ENCODE measurements at places on chromosomes 16 and 17.
A peak's percentile ranks its signal among the peaks of the same experiment; 100 is the strongest.

DNA sequence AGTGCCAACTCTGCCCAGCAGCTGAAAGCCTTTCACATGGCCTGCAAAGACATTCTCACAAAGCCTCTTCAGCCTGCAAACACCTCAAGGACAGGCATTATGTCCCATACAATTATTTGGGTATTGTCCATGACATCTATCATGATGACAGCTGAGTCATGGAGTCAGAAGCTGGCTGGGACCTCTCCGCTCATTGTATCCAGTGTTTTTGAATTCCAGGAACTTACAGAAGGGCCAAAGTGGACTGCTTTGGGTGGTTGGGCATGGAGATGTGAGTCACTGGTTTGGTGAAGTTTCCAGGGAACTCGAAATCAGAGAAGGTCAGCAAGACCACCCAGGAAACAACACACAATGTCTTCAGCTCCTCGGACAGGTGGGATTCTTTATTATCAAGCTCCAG lies 188.6 kb upstream of the CCL2 start:
- DNase-seq = no peak

DNA sequence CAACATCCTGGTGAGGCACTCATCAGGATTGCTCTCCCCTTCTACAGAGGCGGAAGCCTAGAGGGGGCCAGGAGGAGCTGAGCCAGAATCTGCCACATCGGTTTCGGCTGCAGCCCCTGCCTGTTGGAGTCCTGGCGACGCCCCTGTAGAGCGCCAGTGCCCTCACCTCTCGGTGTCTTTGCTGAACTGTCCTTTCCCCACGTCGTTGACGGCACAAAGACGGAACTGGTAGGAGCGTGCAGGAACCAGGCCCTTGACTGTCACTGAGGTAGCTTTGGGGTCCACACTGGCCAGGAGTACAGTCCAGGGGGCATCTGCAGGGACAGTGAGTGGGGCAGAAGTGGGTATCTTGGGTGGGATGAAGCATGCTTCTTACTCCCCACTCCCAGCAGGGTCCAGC lies 110.3 kb upstream of the CDC42EP4 start:
- no peak for DNase-seq

DNA sequence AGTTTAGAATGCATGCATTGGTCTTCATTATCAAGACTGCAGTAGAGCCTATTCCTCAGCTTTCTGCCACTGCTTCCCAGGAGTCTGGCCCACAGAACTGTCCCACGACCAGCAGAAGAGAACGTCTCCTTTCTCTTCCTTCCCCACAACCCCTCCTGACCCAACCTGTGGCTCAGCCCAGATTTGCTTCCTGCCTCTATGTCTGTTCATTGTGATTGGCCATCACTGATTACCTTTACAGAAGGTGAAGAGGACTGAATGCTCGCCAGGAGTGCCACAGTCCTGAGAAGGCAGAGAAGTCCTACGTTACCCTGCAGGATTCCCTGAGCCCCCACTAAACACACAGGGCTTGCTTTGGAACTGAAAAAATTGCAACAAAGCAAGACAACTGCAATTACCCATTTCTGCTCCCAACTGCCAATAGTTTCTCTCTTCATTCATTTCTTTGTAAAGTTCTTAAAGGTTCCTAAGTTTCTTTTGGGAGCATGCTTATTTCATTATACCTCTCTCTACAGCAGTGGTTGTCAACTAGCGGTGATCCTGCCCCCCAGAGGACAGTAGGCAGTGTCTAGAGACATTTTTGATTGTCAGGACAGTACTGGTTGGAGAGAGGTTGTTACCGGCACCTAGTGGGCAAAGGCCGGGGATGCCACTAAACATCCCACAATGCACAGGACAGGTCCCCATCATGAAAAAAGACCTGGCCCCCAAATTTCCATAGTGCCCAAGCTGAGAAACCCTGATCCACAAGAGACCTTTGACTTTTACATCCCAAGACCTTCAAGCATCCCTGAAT lies 4.5 kb upstream of the NAT9 start:
- no peak for DNase-seq

- no peak for DNase-seq
These were observed 209.8 kb upstream of the CHMP6 start for GRCh38 chr17:80781807-80782277.

DNA sequence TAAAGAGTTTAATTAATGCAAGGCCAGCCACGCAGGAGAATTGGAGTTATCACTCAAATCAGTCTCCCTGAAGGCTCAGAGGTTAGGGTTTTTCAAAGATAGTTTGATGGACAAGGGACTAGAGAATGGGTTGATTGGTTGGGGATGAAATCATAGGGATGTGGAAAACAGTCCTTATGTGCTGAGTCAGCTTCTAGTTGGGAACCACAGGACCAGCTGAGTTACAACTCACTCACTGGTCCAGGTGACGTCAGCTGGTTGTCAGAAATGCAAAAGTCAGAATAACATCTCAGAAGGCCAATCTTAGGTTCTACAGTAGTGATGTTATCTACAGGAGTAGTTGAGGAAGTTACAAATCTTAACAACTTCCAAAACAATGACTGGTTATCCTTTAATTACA lies 47.6 kb downstream of the CPD start:
- DNase-seq = no peak

GRCh38 chr16:2874912-2875362 lies 8.1 kb upstream of the FLYWCH2 start:
- DNase-seq = peak; percentile 32

- no peak for DNase-seq
These were observed 88.7 kb downstream of the BMERB1 start for GRCh38 chr16:15523092-15523541.

- DNase-seq = peak; percentile 5
These were observed 665 bp upstream of the ALDH3A2 start for GRCh38 chr17:19647697-19648474.

- no peak for DNase-seq
These were observed 18.8 kb downstream of the RPH3AL start for GRCh38 chr17:333626-334396.

DNA sequence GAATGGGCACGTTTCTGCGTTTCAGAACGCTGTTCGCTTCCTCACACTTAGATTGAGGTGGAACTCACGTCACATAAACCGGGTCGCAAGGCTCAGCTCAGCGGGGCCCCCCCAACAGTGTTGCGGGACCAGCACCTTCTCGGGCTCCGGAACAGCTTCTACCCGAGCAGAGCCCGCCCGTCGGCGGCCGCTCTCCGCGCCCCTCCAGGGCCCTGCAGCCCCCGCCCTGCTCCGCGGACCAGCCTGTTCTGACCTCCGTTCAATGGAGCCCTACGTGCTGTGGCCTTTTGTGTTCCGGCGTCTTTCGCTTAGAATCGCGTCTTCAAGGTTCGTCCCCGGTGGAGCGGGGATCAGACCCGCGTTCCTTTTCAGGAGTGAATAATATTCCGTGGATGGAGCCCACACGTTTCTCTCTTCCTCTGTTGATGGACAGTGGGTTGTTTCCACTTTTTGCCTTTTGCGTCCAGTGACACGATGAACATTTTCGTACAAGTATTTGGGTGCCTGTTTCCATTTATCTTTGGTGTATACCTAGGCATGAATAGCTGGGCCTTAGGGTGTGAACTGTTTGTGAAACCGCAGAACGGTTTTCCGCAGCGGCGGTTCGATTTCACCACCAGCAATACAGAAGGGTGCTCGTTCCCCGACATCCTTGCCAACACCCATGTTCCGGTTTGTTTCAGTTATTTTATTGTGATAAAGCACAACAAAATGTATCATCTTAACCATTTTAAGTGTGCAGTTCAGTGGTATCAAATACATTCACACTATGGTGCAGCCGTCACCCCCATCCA lies 2.3 kb upstream of the SLC22A31 start:
- no peak for DNase-seq

DNA sequence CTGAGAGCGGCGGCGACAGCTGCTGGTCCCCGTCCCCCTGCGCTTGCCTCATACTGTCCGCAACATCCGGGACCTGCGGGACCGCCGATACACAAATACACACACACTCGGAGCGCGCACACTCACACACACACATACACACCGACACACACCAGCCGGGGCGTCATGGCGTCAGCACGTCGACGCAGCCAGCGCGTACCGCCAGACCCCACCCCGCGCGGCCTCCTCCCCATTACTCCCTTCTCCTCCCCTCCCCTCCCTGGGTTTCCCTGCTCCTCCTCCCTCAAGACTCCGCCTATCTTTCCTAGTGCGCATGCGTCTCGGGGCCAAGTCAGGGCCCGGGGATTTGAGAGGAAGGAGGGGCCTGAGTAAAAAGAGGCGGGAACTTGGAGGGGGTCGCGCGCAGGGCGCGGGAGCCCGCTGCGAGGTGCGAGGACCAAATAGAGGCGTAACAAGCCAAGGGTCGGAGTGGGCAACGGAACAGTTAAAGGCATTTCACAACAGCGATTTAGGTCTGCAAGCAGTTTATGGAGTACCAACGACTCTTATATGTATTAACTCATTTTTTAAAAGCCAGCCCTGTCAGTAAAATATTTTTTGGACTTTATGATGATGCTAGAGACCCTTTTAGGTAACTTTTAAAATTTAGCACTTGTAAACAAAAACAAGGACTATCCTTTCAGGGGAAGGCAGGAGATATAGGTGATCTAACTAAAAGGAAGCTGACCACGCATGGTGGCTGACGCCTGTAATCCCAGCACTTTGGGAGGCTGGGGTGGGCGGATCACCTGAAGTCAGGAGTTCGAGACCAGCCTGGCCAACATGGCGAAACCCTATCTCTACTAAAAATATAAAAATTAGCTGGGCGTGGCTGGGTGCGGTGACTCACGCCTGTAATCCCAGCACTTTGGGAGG lies at the start of gene SPOP:
Gene SPOP (minus strand): TSS at position 165 of the 915 bp plus-strand sequence. CDS start 55,287 bp downstream, outside the sequence.
- peak; percentile 99 for DNase-seq

- DNase-seq = no peak
These were observed 467.0 kb upstream of the C16orf82 start for GRCh38 chr16:26599785-26600104.

- DNase-seq = no peak
These were observed 7.1 kb downstream of the MRM3 start for GRCh38 chr17:789160-789840.

GRCh38 chr17:32689348-32689747 lies 187.6 kb downstream of the MYO1D start:
- DNase-seq = no peak

GRCh38 chr17:17834974-17835373 lies 1.8 kb downstream of the SREBF1 start:
- no peak for DNase-seq

DNA sequence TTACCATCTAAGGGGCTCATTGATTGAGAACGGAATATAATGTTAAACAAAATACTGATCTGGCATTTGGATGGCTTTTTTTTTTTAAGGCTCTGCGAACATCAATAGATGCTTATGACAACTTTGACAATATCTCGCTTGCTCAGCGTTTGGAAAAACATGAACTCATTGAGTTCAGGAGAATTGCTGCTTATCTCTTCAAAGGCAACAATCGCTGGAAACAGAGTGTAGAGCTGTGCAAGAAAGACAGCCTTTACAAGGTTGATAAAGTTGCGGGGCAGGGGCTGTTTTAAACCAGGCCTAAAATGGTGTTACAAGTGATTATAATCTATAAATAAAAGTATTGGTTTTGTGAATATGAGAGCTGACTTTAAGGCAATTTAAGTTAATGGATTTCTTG lies 22.3 kb downstream of the PTRH2 start:
- no peak for DNase-seq

GRCh38 chr16:72999541-73000019 lies 48.3 kb downstream of the ZFHX3 start:
- no peak for DNase-seq

- no peak for DNase-seq
These were observed 696.0 kb upstream of the EEF2KMT start for GRCh38 chr16:5793556-5793955.

- no peak for DNase-seq
These were observed 20.7 kb downstream of the MMP15 start for GRCh38 chr16:58046054-58046881.

GRCh38 chr16:9138731-9139501 lies 47.5 kb downstream of the HAPSTR1 start:
- peak; percentile 19 for DNase-seq

DNA sequence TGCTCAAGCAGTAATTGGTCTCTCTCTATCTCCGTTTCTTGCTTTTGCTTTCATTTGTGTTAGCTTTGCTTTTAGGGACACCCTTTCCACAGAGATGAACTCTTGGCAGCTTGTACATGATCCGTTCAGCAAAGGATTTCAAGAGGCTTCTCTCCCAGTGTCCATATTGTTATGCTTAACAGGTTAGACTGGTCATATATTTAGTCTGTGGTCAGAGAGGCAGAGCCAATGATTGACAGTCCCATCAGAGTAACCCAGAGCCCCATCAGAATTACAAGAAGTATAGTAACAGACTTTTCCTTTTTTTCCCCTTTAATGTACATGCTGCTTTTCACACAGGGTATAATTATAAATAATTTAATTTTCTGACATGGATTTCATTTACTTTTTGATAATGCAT lies 34.4 kb downstream of the GDPD1 start:
- no peak for DNase-seq

DNA sequence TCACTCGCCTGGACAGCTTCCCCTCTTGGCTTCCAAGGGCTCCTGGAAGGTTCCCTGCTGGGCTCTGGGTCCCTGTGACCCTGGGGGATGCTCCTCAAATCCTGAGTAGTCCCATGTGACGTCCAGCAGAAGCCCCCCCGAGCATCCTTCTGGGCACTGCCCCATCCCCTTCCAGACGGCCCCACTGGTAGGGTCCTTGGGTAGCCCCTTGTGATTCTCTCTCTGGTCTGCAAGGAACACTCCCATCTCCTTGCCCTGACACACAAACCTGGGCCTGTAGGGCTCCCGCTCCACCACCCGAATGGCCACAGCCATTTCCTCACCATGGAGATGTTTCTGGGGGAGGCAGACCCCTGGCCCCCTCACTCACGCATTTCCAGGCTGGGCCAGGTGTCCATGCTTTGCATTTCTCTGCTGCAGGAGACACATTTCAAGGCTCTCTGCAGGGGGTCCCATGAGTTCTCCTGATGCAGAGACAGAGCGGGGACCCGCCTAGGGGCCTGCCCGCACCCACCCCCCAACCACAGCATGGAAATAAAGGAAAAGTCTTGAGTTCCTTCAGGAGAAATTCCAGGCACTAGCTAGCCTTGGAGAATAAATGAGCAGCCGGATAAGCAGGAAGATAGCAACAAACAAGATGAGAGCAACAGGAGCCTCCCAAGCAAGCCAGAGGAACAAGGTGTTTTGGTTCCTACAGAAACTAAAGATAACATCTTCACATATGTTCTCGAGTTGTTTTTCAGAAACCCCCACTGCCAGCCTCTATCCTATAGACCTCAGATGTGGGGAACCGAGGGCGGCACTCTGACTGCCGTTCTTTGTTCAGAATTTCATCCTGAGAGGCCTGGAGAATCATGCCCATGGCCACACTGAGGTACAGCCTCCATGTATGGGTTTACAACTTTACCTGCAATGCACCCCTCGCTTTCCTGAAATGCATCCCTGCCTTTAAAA lies 128.8 kb downstream of the MGAT5B start:
- DNase-seq = no peak

GRCh38 chr17:75822119-75822799 lies 21.9 kb downstream of the UNC13D start:
- no peak for DNase-seq

- DNase-seq = no peak
These were observed 16.8 kb downstream of the PIEZO1 start for GRCh38 chr16:88768071-88768783.

- no peak for DNase-seq
These were observed 12.4 kb downstream of the ZNF232 start for GRCh38 chr17:5099271-5099670.

GRCh38 chr17:57872536-57872935 lies 22.7 kb upstream of the MRPS23 start:
- DNase-seq = no peak
